ENCODE measurements at places on chromosomes 3 and 15. TPM values are rescaled to one million over a fixed set of nuclear protein-coding genes. Genes with fewer than 3 reads are reported as not detected.

- DNase-seq = peak; percentile 20
Observed at GRCh38 chr15:56040081-56041035, 46.9 kb upstream of the NEDD4 start.

DNA sequence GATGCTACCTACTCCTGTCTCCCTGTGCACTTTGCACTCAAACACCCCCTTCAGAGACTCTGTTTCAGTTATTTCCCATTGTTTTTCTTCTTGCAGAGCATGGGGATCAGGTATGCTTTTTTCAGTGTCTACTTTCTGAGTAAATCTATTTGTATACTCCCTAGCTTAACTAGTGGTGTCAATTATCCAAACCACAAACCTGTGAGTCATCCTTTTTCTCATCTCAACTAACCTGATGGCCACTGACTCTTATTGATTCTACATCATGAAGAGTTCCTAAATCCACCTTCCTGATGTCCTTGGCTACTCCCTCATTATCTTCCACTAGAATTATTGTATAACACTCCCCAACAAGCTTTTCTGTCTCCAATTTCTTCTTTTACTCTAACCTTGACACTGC lies 68.0 kb downstream of the DIPK2A start:
- no peak for DNase-seq

Gene EPHB3
- 13.8 TPM for total RNA-seq

DNA sequence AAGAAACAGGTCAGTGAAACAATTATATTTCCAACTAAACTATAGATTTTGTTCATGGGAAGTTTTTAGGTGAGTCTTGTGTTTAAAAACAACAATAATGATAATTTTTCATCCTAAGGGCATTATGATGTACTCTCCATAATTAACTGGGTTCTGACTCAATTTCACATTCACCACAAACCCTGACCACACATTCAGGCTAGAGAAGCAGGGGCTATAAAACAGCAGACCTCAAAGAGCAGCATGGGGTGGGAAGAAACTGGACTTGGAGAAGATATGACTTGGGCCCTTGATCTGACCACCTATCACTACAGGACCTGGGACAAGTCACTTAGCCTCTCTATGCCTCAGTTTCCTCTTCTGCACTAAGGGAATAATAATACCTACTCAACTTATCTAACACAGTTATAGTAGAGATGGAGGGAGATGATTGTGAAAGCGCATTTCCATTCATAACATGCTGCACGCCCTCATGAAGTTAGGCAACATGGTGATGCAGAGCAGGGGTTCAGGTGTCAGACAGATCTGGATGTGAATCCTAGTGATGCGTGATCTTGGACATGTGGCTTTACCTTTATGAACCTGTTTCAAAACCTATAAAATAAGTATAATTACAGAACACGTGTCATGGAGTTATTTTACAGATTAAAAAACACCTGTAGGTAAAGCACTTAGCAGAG lies 63.0 kb upstream of the ACP3 start:
- DNase-seq = no peak

DNA sequence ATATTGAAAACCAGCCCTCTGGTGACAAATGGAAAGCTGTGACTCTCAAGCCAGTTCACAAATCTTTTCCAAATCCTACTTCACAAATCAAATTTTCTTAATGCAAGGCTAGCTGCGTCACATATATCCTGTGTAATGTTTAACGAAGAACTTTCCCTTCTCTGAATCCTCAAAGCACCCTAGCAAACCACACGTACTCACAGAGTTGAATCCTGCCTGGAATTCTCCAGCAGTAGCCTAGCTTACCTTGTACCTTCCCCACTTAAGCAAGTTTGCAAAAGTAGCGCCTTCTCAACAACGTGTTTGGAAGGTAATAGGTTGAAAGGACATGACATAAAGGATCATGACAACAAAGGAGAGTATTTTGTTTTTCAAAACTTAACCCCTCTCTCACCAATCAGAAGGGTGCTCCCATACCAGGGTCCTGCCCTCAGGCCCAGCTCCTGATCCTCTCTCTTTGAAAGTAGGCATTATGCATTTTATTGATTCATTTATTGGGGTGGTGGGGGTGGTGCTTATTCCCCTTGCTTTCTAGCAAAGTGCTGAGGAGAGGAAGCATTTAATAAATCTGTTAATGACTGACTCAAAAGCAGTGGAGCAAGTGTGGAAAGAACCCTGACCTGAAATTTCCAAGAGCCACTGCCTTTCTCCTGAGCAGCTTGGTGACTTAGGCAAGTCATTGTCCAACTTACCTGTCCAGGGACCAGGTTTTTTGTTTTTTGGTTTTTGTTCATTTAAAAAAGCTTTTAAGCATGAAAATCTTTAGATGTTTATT lies 531.6 kb downstream of the MECOM start:
- no peak for DNase-seq

DNA sequence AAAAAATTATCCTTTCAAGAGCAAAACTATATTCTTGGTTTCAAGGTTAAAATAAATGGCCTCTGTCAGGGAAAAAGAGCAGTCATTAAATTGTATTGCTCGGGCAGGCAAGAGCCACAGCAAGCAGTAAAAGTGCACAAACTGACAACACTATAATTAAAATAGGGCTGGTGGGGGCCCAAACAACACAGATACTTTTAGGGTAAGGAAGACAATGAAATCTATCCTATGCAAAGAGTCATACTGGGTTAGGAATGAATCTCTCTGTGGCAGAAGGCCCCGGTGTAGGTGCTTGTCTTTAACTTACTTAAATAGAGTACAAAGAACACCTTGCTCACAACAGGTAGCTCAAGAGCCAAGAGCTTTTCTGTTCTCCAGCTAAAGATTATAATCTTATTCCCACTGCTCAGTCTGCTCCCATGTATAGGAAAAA lies 94.7 kb downstream of the DLG1 start:
- no peak for DNase-seq

GRCh38 chr3:132726341-132726823 lies 4.2 kb upstream of the NPHP3 start:
- DNase-seq = no peak

Gene LSAMP
- total RNA-seq = 6.1 TPM

GRCh38 chr15:74343797-74344127 lies 23.7 kb downstream of the CYP11A1 start:
- no peak for DNase-seq

DNA sequence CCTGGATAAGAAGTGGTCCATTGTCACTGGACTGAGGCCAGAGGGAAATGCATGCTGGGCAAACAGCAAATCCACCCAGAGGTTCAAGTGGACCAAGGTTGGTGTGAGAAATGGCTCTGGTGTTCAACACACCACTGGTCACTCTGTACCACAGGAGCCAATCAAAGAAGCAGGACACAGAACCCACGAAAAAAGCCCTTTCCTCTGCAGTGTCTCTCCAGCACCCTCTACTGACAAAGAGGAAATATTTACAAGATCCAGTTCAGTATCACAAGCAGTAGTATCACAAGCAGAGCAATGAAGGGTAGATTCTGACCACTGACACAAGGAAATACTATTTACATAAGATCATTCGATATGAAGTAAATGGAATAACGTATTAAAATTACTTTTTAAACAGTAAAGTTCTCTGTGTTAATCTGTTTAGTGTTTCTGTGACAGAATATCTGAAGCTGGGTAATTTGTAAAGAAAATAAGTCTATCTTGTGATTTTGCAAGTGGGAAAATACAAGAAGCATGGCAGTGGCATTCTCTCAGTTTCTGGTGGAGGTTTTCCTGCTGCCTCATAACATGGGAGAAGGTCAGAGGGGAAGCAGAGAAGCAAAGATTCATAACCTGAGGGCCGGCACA lies 390.7 kb downstream of the EFHB start:
- DNase-seq = no peak

Data from tibial nerve (tissue), 4 donors.